Mesothelial cell of epicardium (in vitro differentiated cells): ENCODE measurements at places on chromosomes 6 and 20.

DNA sequence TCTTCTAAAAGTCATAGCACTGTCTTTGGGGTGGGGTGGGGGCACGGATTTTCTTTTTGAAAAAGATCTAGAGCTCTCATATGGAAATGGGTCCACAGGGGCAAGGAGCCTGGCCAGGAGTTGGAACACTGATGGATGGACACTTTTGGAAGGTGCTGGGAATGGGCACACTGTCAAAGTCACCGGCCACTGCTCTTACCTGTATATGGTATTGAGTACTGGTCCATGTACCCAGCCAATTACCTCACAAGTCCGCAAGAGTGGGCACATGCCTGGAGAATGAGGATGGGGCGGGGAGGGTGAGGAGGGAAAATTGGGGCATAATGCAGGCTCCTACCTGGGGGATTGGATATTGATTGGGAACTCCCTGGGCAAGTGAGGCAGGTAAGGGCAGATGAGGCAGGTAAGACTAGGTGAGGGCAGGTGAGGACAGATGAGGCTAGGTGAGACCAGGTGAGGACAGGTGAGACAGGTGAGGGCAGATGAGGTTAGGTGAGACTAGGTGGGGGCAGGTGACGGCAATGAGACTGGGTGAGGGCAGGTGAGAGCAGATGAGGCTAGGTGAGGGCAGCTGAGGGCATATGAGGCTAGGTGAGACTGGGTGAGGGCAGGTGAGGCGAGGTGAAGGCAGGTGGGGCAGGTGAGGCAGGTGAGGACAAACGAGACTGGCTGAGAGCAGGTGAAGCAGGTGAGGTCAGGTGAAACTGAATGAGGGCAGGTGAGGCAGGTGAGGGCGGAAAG, 167.9 kb downstream of the NRN1 start:
- H3K4me3 ChIP-seq: no peak overlapping the region
- peaks cover 54% of the 10 kb centered on the region for H3K27me3 ChIP-seq
- no peaks in the 10 kb centered on the region for H3K36me3 ChIP-seq
- DNase-seq: no peak
- H3K27ac ChIP-seq: no peak overlapping the region

GRCh38 chr20:5072756-5073659, 46.8 kb downstream of the PCNA start:
- no peaks in the 10 kb centered on the region for H3K4me1 ChIP-seq
- no peaks in the 10 kb centered on the region for H3K36me3 ChIP-seq
- no peak for DNase-seq

DNA sequence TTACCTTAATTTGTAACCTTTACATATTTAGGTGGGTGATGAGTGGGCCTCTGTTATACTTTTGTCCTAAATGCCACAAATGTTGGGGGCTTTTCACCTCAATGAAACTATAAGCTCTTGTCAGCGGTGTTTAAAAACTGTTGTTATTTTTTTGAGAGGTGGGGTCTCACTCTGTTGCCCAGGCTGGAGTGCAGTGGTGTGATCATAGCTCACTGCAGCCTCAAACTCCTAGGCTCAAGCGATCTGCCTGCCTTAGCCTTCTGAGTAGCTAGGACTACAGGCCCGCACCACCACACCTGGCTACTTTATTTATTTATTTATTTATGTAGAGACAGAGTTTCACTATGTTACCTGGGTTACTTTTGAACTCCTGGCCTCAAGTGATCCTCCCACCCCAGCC, 66.7 kb downstream of the ZDHHC14 start:
- peaks cover 17% of the 10 kb centered on the region for H3K4me1 ChIP-seq
- H3K27ac ChIP-seq: no peak overlapping the region
- H3K36me3 ChIP-seq: no peaks in the 10 kb centered on the region
- no peak overlapping the region for H3K4me3 ChIP-seq
- H3K27me3 ChIP-seq: no peaks in the 10 kb centered on the region

- H3K27ac ChIP-seq: peak overlapping the region; percentile 91
- H3K4me1 ChIP-seq: peaks cover 30% of the 10 kb centered on the region
- no peak overlapping the region for H3K4me3 ChIP-seq
- no peaks in the 10 kb centered on the region for H3K27me3 ChIP-seq
- no peak for DNase-seq
These were observed 113.1 kb upstream of the ZNF217 start for GRCh38 chr20:53706466-53707370.

GRCh38 chr6:57017069-57017468, 29.4 kb upstream of the KIAA1586 start:
- H3K27ac ChIP-seq: peak overlapping the region; percentile 64
- no peak overlapping the region for H3K4me3 ChIP-seq
- H3K27me3 ChIP-seq: no peaks in the 10 kb centered on the region
- H3K4me1 ChIP-seq: peaks cover 38% of the 10 kb centered on the region

- H3K27me3 ChIP-seq: no peaks in the 10 kb centered on the region
- peaks cover 25% of the 10 kb centered on the region for H3K4me1 ChIP-seq
- no peak overlapping the region for H3K27ac ChIP-seq
- DNase-seq: no peak
- H3K4me3 ChIP-seq: no peak overlapping the region
These were observed 27.8 kb upstream of the SCUBE3 start for GRCh38 chr6:35185971-35186370.

DNA sequence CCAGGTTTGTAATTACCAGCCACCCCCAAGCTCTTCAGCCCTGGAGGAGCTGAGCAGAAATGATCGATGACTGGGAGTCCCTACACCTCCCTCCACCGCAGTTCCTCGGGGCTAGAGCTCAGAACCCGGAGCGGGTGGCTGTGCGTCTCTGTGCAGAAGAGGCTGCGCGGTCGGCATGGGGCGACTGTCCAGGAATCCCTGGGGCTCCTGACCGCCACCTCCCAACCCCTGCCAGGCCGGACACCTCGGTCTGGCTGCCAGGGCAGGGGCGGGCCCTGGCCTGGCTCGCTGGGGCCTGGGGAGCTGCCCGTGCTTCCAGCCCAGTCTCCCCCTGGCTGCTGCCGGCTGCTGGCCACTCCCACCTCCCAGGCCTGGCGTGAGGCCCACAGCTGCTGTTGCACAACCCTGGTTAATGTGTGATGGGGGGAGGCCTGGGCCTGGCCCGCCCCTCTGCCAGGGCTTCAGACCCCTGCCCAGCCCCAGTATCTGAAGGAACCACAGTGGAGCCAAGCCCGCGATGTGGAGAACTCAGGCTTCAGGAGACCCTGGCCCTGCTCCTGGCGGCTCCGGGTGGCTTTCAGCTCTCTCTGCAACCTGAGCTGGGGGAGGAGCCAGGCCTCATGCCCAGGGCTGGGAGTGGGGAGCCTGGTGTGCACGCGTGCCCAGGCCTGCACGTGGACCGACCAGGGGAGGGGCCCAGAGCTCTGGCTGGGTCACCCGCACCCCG, 1.2 kb downstream of the SLC2A4RG start:
- peak overlapping the region; percentile 70 for H3K4me3 ChIP-seq
- DNase-seq: no peak
- H3K4me1 ChIP-seq: no peaks in the 10 kb centered on the region
- H3K27ac ChIP-seq: peak overlapping the region; percentile 78

DNA sequence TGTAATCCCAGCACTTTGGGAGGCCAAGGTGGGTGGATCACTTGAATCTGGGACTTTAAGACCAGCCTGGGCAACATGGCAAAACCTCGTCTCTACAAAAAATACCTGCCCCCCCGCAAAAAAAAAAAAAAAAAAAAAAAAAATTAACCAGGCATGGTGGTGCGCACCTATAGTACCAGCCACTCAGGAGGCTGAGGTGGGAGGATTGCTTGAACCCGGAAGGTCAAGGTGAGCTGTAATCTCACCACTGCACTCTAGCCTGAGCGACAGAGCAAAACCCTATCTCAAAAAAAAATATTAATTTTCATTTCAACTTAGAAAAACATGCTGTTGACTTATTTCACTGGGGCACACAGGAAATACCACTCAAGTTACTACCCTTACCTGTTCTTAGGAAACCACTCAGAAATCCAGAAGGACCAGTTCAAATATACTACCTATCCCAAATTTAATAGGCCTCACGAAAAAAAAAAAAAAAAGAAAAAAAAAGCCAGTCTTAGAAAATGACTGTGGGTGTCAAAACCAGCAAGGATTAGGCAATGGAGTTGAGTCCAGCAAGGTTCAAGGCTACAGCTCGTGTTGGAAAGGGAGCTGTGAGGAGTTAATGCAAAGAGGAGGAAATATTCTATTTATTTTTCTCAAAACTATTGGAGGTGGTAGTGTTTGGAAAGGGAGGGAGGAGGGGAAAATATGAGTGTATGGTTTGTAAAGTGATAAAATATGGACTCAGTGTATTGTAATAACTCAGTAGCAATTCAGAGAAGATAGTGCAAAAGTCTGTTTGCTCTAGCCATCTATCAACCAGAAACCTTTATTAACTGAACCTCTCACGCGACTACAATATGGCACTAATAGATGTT, 33.9 kb upstream of the PIM1 start:
- H3K27ac ChIP-seq: peak overlapping the region; percentile 100
- H3K27me3 ChIP-seq: no peaks in the 10 kb centered on the region
- H3K4me3 ChIP-seq: no peak overlapping the region
- H3K4me1 ChIP-seq: peaks cover 72% of the 10 kb centered on the region
